ENCODE measurements at places on chromosomes 12 and 14. TPM values are rescaled to one million over a fixed set of nuclear protein-coding genes. Genes with fewer than 3 reads are reported as not detected.

The PPP4R3A gene
- 83.2 TPM for total RNA-seq

The DENND5B gene
- 14.2 TPM for total RNA-seq

The CLEC4C gene
- total RNA-seq, result not detected

The BORCS5 gene
- total RNA-seq, result 7.5 TPM

The ATP6V1D gene
- total RNA-seq, result 107 TPM

The DEGS2 gene
- total RNA-seq, result not detected

The APOF gene
- total RNA-seq, result not detected

The PPFIA2 gene
- 0.03 TPM for total RNA-seq

The PTGR2 gene
- 13.8 TPM for total RNA-seq

The RPL41 gene
- 4,060 TPM for total RNA-seq

The IGF1 gene
- not detected for total RNA-seq

The GLIPR1L1 gene
- total RNA-seq, result 12.8 TPM

The SERPINA9 gene
- total RNA-seq, result not detected

The SIX6 gene
- 0.07 TPM for total RNA-seq
